Esophagus squamous epithelium (tissue), 5 donors: ENCODE measurements at places on chromosomes 4 and X. TPM values are rescaled to one million over a fixed set of nuclear protein-coding genes. Genes with fewer than 3 reads are reported as not detected.
A peak's percentile ranks its signal among the peaks of the same experiment; 100 is the strongest.

GRCh38 chr4:139015948-139016471 is 429 bp downstream of the NOCT start:
- no peaks in the 10 kb centered on the region for H3K36me3 ChIP-seq
- no peaks in the 10 kb centered on the region for H3K27me3 ChIP-seq
- DNase-seq, result no peak
- H3K4me3 ChIP-seq, result peak overlapping the region; percentile 87

- no peaks in the 10 kb centered on the region for H3K27me3 ChIP-seq
- peaks cover 12% of the 10 kb centered on the region for H3K36me3 ChIP-seq
- no peak overlapping the region for H3K4me3 ChIP-seq
- H3K4me1 ChIP-seq, result peaks cover 99% of the 10 kb centered on the region
- peak overlapping the region; percentile 85 for H3K27ac ChIP-seq
Measured at GRCh38 chr4:1208266-1208961, 36.0 kb upstream of the SPON2 start.

- peak overlapping the region; percentile 96 for H3K27ac ChIP-seq
- H3K4me1 ChIP-seq, result peaks cover 15% of the 10 kb centered on the region
- peak overlapping the region; percentile 95 for H3K4me3 ChIP-seq
- H3K27me3 ChIP-seq, result no peaks in the 10 kb centered on the region
Measured at GRCh38 chr4:98929341-98930267, 671 bp upstream of the EIF4E start.

- no peaks in the 10 kb centered on the region for H3K4me1 ChIP-seq
- no peak within 1 kb of the TSS for H3K4me3 ChIP-seq
- no peak within 1 kb of the TSS for H3K27ac ChIP-seq
- H3K36me3 ChIP-seq, result no peaks in the 10 kb centered on the region
Measured at GRCh38 chrX:155997436-155997835, at the start of gene IL9R. IL9R (plus strand) TSS chrX:155997696; CDS start chrX:155997760, 64 bp downstream.

GRCh38 chr4:134278675-134279074 is 77.1 kb upstream of the PABPC4L start:
- H3K36me3 ChIP-seq, result no peaks in the 10 kb centered on the region
- H3K4me1 ChIP-seq, result no peaks in the 10 kb centered on the region
- no peaks in the 10 kb centered on the region for H3K27me3 ChIP-seq
- no peak overlapping the region for H3K27ac ChIP-seq

DNA sequence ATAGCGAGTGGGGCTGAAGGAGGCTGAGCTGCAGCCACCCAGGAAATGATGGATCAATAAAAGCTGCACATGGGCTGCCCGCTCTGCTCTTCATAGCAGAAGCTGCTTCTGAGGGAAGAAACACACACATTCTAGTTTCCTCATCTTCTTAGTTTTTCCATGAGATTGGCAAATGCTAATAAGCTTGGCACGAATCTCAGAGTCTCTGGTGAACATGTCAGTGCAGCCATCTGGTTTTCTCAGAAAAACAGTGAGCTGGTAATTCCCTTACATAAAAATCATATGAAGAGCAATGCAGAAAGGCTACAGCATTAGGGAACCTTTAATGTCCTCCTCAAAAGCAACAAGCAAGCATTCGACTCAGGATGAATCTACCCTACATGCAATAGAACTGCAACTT is 69.9 kb downstream of the GATB start:
- H3K4me1 ChIP-seq, result peaks cover 23% of the 10 kb centered on the region
- peak overlapping the region; percentile 65 for H3K27ac ChIP-seq
- H3K36me3 ChIP-seq, result no peaks in the 10 kb centered on the region

GRCh38 chrX:22650691-22651090 is 349.1 kb upstream of the DDX53 start:
- no peak overlapping the region for H3K4me3 ChIP-seq
- no peaks in the 10 kb centered on the region for H3K27me3 ChIP-seq
- H3K36me3 ChIP-seq, result no peaks in the 10 kb centered on the region
- no peaks in the 10 kb centered on the region for H3K4me1 ChIP-seq

- no peak overlapping the region for H3K27ac ChIP-seq
- DNase-seq, result no peak
- no peaks in the 10 kb centered on the region for H3K27me3 ChIP-seq
- no peaks in the 10 kb centered on the region for H3K36me3 ChIP-seq
- H3K4me3 ChIP-seq, result no peak overlapping the region
- H3K4me1 ChIP-seq, result peaks cover 6% of the 10 kb centered on the region
Measured at GRCh38 chr4:25941457-25942221, 27.6 kb downstream of the SMIM20 start.

LONRF3 gene
- total RNA-seq, result 4.8 TPM

- peaks cover 17% of the 10 kb centered on the region for H3K4me1 ChIP-seq
- peaks cover 78% of the 10 kb centered on the region for H3K27me3 ChIP-seq
- no peak within 1 kb of the TSS for H3K27ac ChIP-seq
- no peaks in the 10 kb centered on the region for H3K36me3 ChIP-seq
- H3K4me3 ChIP-seq, result peak within 1 kb of the TSS; percentile 19
- DNase-seq, result no peak
Measured at GRCh38 chr4:48483006-48483776, at the start of gene SLC10A4. SLC10A4 (plus strand) TSS chr4:48483343; CDS start chr4:48483562, 219 bp downstream.
